ENCODE measurements at places on chromosomes 6 and 20.

GRCh38 chr6:101276066-101276465, 117.4 kb upstream of the GRIK2 start:
- DNase-seq: no peak

- no peak for DNase-seq
Measured at GRCh38 chr20:50874758-50875665, 56.2 kb downstream of the ADNP start.

DNA sequence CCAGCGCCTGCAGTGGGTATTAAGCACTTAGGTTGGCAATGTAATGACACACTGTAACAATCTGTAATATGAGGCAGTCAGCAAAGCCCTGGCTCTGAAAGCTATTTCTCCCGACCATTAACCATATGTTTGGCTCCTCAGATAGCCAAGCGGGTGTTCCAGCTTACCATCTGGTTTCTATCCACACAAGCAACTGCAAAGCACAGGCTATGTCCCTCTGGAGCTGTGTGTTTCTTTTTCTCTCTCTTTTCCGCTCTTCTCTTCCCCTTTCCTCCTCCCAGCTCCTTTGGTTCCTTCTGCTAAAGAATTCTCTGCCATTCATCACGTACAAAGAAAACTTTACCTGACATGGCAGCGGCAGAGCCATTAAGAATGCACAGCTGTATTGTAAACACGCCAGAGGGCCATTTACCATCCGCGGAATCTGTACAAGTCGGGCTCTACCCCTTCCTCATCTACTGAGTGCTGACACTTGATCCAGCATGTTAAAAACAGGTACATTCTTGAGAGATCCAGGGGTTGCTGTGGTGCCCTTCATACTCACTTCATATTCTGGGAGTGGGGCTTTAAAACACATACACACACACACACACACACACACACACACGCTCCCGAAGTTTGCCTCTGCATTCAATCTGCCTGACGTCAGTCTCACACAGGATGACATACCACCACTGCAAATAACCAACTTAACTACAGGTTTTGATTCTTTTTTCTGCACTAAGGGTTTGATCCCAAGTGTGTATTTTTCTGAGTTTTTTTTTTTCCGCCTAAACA, 77.2 kb downstream of the BACH2 start:
- DNase-seq: no peak

DNA sequence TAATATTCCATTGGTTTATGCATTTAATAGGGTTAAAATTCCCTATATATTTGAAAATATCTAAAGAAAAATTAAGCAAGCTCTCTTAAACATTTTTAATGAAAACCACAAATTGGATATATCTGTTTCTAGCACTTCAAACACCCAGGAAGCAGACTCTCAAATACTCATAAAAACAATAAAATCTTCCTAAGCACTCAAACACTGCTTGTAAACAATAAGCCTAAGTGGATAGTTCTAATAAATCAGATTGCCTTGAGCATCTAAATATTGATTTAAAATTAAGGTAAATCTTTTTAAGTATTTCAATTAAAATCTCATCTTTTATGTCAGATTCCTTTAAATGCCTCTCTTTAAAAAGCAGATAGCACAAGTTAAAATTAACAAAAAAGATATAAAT, 254.4 kb downstream of the KCNQ5 start:
- no peak for DNase-seq

DNA sequence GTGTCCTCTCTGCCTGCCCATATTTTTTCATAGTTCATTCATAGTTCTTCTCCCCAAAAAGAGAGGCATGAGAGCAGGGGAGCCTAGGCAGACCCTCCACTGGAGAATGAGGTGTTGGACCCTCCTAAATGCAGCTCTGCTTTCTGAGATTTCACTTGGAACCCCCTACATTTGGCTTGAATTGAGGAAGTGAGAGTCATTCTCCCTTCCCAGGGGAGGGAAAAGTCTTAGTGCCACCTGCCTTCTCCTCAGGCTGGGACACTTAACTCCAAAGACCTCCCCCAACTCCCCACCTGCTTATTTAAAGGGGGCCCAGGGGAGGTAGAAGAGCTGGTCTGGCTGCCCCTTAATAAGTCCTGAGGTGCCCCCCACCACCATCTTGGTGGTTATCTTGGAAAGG, 78.2 kb downstream of the CHMP4B start:
- no peak for DNase-seq

DNA sequence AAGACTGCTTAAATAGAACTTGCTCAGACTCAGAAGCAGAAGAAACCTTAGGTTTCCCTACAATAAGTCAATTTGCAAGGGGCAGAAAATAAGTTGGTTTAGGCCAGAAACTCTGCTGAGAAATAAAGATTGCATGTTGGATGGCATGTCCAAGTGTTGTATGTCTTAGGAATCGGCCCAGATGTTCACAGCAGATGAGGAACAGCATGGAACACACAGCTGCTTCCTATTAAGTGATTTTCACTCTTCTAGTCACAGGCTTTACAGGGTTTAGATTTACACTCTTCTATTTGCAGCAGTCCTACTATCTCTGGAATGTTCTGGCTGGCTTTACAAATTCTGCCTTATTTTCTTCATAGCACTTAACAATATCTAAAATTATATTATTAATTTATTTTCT, 3.2 kb downstream of the ZKSCAN4 start:
- DNase-seq: no peak

All from CD4-positive, alpha-beta T cell treated with Interleukin-15 for 4 hours (primary cell).